ENCODE measurements at places on chromosomes 13 and 19. TPM values are rescaled to one million over a fixed set of nuclear protein-coding genes. Genes with fewer than 3 reads are reported as not detected.

Gene ATP4A
- total RNA-seq, result not detected

Gene PSG2
- 0.41 TPM for total RNA-seq

Gene HOMER3
- 41.9 TPM for total RNA-seq

Gene SCEL
- not detected for total RNA-seq

Gene NPAS1
- total RNA-seq, result 3.6 TPM

Gene LRP3
- total RNA-seq, result 13.3 TPM

Gene KCNC3
- total RNA-seq, result not detected

Gene NCLN
- 95.8 TPM for total RNA-seq

Gene CACNA1A
- total RNA-seq, result 9.4 TPM

Gene CLDN10
- total RNA-seq, result 0.41 TPM

Gene TJP3
- total RNA-seq, result 2.0 TPM

Gene PNMA8A
- total RNA-seq, result 12.1 TPM

Gene GPR180
- total RNA-seq, result 10.5 TPM
